ENCODE measurements at places on chromosomes 7 and 10.
A peak's percentile ranks its signal among the peaks of the same experiment; 100 is the strongest.

GRCh38 chr10:77101341-77101740, 536.3 kb downstream of the KCNMA1 start:
- no peak for DNase-seq

- no peak for DNase-seq
These were observed 93.2 kb downstream of the ADCYAP1R1 start for GRCh38 chr7:31145339-31145738.

DNA sequence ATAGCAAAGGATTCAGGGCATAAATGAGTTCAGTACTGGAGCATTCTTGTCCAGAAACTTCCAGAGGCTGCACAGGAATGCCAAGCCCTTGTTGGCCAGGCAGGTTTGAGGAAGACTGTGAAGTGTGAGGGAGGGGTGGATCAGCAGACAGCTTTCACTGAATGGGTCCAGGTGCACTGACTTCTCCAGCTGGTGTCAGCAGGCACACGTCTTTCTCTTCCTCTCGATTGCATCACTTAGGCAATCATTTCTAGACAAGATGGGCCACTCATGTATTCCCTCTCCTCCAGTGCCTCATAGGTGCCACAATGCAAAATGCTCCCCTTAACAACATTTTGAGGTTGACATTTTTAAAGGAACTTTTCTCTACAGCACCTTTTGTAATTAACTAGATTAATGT, 15.6 kb upstream of the PLEKHS1 start:
- DNase-seq = no peak

GRCh38 chr10:67722113-67722512, 26.1 kb upstream of the CTNNA3 start:
- no peak for DNase-seq

GRCh38 chr10:122543676-122544445, 16.7 kb upstream of the DMBT1 start:
- DNase-seq = no peak

DNA sequence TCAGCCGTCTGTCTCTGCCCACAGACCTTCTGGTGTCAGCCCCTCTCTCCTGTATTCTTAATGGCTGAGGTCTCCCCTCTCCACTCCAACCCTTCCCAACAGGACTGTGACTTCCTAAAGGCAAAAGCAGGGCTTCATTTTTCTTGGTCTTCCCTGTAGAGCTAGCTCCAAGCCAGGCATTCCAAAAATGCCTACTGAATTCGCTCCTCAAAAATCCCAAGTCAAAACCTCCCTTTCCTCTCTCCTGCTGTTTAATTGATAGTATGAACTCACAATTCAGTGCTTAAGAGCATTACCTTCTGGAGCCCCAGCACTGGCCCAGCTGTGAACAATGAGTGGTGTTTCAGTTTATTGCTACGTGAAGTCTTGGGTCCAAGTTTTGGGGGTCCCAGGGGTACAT, 628.4 kb downstream of the PARD3 start:
- DNase-seq = no peak

GRCh38 chr7:109549471-109550193, 980.0 kb downstream of the DNAJB9 start:
- DNase-seq = no peak

DNA sequence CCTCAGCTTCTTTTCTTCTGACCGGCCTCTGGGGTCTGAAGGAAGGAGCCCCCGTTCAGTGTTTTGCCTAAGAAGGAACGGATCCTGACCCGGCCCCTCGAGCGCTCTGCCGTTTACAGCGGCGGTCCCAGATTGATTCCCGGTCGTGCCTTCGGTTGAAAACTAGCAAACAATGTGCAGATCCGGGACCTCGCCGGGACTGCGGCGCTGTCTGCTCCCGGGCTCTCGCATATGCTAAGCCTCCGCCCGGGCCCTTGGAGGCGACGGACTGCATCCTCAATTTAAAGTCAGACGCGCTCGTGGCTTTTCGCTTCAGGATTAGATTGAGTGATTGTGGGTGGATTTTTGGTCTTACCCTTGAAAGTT, 559 bp downstream of the DBF4 start:
- DNase-seq = peak; percentile 14

GRCh38 chr7:125567686-125568085, 638.1 kb upstream of the POT1 start:
- DNase-seq = no peak

GRCh38 chr7:12085516-12085915, 125.6 kb upstream of the TMEM106B start:
- no peak for DNase-seq

- DNase-seq = no peak
These were observed 130.2 kb downstream of the EGFR start for GRCh38 chr7:55149001-55149400.

GRCh38 chr7:93817004-93817403, 73.5 kb downstream of the TFPI2 start:
- DNase-seq = no peak

GRCh38 chr7:19620470-19620869, 88.4 kb downstream of the POLR1F start:
- DNase-seq = no peak

DNA sequence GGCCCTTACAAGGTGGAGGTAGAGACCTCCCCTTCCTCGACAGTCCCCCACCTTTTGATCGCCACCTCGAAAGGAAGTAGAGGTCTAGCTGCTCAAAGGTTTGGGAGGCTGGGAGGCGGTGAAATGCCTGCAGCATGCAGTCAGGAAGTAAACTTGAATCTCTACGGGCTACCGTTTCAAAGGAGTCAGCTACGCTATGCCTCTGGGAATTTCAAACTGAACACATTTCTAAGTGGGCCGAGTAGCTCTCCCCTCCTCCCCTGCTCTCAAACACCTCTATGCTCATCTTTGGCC, 68.0 kb downstream of the CXCL12 start:
- no peak for DNase-seq

DNA sequence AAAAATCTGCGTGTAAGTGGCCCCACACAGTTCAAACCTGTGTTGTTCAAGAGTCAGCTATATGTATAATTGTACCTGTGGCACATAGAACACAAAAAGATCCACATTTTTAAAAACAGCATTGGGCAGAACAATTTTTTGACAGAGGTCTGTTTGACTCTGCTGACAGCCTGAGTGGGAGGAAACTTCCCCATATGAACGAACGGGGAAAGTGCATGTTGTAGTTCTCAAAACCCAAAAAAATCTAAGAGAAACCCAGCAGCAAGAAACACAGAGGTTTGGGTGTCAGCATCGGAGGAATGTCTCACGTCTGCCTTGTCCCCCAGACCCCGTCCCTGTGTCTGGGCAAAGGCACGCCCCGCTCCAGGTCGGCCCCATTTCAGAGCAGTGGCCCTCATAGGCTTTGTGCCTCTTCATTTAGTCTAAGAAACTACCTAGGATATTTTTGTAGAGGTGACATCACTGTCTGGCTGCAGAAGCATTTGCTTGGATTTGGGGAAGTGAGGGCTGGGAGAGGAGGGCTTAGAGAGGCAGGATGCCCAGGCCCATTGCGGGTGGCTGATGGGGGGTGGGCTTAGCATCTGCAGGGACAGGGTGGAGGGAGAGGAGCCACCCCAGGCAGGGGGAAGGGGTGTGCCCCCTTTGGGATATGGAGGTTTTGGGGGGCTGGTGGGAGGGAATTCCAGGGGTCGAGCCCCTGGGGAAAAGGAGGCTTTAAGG, 11.0 kb downstream of the CUX1 start:
- DNase-seq = no peak

DNA sequence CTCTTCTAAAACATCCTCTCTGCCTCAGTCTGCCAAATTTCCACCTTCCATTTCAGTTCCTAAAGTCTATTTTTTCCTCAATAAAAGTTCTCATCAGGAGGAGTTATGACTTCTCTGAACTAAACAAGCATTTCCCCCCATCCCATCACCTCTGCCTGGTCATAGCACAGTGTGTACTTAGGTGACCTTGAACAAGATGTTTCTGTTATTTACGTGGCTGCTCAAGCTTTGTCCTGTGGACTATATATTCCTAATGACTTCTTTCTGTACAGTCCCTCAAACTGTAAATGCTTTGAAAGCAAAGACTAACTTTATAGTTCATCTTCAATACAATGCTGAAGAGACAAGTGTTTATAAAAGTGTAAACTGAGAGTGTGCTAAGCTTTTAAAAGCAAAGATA, 166.9 kb downstream of the CPEB3 start:
- no peak for DNase-seq

DNA sequence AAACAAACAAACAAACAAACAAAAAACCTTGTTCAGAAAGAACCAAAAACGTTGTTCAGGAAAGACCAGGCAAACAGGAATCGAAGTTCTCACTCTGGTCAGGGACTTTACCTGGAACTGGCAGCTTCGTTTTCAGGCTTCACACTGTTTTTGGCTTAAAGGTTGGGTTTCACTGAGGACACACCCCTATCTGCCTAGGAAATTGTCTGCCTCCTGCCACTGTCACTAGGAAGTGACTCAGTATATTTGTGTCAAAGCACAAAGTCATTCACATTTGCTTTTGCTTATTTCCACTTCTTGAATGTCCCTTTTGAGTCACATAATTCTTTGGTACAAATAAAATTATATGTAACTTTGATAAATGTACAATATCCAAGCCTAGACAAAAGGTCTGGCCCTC, 37.9 kb downstream of the PNLIPRP3 start:
- no peak for DNase-seq

DNA sequence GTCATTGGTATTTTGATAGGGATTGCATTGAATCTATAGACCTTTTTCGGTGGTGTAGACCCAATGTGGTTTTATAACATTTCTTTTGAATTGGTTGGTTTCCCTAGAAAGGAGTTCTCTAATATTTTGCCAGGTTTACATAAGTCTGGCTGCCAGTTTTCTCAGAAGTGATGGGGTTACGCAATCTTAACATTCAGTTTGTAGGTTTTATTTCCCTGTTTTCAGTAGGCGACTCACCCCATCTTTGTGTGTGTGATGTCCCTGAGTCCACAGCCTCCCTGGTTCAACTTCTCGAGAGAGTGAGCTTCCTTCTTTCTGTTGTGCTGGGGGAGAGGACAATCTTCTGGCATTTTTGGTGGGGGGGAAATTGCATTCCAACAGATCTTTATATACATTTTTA, 9.6 kb upstream of the KIF5B start:
- DNase-seq = no peak

DNA sequence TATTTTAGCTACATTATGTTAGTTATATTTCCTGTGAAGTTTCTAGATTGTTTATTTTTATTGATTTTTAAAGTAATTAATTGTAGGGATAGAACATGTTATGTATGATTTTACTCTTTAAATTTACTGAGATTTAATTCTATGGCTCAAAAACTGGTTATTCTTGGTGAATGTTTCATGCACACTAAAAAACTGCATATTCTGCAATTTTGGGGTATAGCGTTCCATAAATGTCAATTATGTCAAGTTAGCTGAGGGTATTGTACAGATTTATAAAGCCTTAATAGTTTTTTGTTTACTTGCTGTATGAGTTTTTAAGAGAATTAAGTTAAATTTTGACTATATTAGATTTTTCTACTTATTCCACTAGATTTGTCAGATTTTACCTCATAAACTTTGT, 669.7 kb downstream of the GRID1 start:
- DNase-seq = no peak

- DNase-seq = no peak
These were observed 31.8 kb downstream of the RAMP3 start for GRCh38 chr7:45189151-45189970.

DNA sequence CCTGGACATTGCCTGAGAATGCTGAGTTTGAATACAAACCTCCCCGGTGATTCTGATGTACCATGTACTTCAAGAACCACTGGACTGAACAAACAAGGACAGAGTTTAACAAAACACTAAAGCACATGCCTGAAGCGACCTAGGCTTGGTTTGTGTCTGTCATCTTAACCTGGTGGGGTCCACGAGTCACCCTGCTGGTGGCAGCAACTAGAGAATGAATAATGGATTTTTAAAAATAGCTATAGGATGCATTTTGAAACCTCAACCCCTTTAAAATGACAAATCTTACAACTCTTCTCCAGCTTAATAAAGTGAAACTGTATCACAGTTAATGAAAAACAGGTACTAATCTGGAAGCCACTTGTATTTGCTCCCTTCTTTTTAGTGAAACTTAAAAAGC, 25.2 kb downstream of the CDHR3 start:
- no peak for DNase-seq

DNA sequence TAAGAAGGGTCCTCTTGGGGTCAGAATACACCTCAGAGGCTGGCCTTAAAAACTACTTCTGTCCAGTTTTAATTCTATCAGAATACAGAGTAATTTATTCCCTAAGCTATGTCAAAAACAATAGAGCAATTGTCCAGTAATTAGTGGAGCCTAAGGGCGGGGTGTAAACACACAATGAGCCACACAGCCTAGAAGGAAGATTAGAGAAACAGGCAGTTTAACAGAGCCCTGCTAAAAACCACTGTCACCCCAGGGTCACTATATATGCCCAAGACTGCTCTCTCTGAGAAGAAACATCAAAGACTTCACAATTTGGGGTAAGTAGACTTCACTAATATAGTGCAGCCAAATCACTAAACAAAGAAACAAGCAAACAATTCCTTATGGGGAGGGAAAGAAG, 27.2 kb upstream of the WNT2 start:
- no peak for DNase-seq

DNA sequence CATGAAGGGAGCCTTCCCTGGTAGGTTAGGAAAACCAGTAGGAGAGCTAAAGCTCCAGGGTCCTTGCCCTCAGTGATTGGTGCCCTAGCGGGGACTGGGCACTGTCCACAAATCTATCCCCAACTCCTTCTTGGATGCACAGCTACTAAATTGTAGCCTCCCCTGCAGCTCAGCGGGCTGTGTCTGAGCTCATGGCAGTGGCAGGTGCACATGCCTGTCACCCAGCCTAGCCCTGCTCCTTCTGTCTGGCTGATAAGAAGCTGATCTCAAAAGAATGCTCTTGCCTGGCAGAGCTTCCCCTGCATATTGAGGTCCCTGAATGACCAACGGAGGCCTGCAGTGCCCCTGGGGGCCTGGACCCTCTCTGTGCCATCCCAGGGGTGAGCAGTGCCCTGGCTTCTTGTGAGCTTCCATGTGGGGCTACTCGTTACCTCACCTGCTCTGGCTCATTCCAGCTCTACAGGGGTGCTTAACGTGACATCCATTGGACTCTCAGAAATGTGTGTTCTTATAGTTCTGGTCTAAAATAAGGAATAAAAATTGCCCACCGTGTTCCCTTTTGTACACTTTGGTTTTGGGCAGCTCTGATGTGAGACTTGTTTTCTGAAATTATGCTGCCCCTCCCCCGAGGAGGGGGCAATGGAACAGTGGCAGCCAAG, 59.8 kb upstream of the ANTXRL start:
- DNase-seq = no peak

DNA sequence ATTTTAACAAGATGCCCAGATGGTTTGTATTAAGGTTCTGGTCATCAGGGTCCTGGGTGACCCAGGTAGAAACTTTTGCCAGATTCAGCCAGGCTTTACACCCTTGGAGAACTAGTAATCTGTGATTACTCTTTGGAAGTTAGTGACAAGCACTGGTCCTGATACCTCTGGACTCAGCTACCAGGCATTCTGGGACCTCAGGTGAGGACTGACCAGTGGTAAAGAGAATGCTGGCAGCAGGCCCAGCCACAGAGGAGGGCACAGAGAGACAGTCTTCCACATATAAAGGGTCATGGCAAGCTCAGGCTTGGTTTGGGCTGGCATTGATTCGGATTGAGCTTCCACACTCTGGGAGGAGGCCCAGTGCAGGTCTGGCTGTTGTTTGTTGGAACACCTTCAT, 112.0 kb upstream of the CHST15 start:
- DNase-seq = no peak
